ENCODE measurements at places on chromosomes 1 and 21. TPM values are rescaled to one million over a fixed set of nuclear protein-coding genes. Genes with fewer than 3 reads are reported as not detected.

The CFHR2 gene
- polyA plus RNA-seq = not detected

The CALML6 gene
- polyA plus RNA-seq = 167 TPM

The PLPPR4 gene
- 12.7 TPM for polyA plus RNA-seq

The REN gene
- 0.32 TPM for polyA plus RNA-seq

The MMP23B gene
- polyA plus RNA-seq = 29.8 TPM

The RO60 gene
- not detected for polyA plus RNA-seq

The HSD3B2 gene
- polyA plus RNA-seq = not detected

The WDR64 gene
- not detected for polyA plus RNA-seq

The MXRA8 gene
- polyA plus RNA-seq = 84.0 TPM

The NBPF10 gene
- 1.8 TPM for polyA plus RNA-seq

The COL8A2 gene
- 9.5 TPM for polyA plus RNA-seq

The PLPPR5 gene
- polyA plus RNA-seq = 1.8 TPM

The MNDA gene
- 22.0 TPM for polyA plus RNA-seq

The CDK11A gene
- polyA plus RNA-seq = 20.7 TPM

The SPOCD1 gene
- polyA plus RNA-seq = 0.26 TPM

The RGS5 gene
- polyA plus RNA-seq = 40.5 TPM

The STRIP1 gene
- polyA plus RNA-seq = 28.6 TPM

The ERICH3 gene
- 0.18 TPM for polyA plus RNA-seq

The AADACL3 gene
- polyA plus RNA-seq = not detected

The AJAP1 gene
- not detected for polyA plus RNA-seq

The HES3 gene
- polyA plus RNA-seq = not detected

The PHC2 gene
- 70.6 TPM for polyA plus RNA-seq

The GNG4 gene
- polyA plus RNA-seq = 0.62 TPM

The KDF1 gene
- polyA plus RNA-seq = 5.0 TPM

The VPS72 gene
- 53.6 TPM for polyA plus RNA-seq

The LCE2B gene
- polyA plus RNA-seq = not detected

The FAM43B gene
- polyA plus RNA-seq = 0.61 TPM

The OLFM3 gene
- 1.0 TPM for polyA plus RNA-seq

The TEKT2 gene
- polyA plus RNA-seq = 0.64 TPM

The TGFBR3 gene
- 35.1 TPM for polyA plus RNA-seq

The ZSCAN20 gene
- polyA plus RNA-seq = 2.8 TPM

The GJA8 gene
- not detected for polyA plus RNA-seq

Data from muscle of arm (tissue), 14 donors.